Psoas muscle (tissue), 8 donors: ENCODE measurements at places on chromosomes 1 and 21. TPM values are rescaled to one million over a fixed set of nuclear protein-coding genes. Genes with fewer than 3 reads are reported as not detected.

The ESPN gene
- total RNA-seq, result not detected

- peak within 1 kb of the TSS; percentile 44 for H3K4me3 ChIP-seq
- H3K27me3 ChIP-seq, result peaks cover 3% of the 10 kb centered on the region
- no peak within 1 kb of the TSS for H3K27ac ChIP-seq
These were observed at the start of gene FHAD1 for GRCh38 chr1:15246960-15247614. TSS of gene FHAD1 (plus strand) at chr1:15247223. CDS start at chr1:15251785, 4,562 bp downstream.

DNA sequence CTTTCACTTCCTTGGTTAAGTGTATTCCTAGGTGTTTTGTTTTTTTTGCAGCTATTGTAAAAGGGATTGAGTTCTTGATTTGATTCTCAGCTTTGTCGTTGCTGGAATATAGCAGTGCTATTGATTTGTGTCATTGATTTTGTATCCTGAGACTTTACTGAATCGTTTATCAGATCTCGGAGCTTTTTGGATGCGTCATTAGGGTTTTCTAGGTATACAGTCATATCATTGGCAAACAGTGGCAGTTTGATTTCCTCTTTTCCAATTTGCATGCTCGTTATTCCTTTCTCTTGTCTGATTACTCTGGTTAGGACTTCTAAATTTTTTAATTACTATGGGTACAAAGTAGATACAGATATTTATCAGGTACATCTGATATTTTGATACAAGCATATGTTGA lies 75.4 kb downstream of the SLC35A3 start:
- H3K4me1 ChIP-seq, result peaks cover 37% of the 10 kb centered on the region
- H3K36me3 ChIP-seq, result no peaks in the 10 kb centered on the region
- no peak overlapping the region for H3K27ac ChIP-seq
- H3K27me3 ChIP-seq, result no peaks in the 10 kb centered on the region
- no peak overlapping the region for H3K4me3 ChIP-seq
- DNase-seq, result no peak

The RXFP4 gene
- total RNA-seq, result not detected

The FABP3 gene
- total RNA-seq, result 2,603 TPM

- no peak overlapping the region for H3K27ac ChIP-seq
- H3K36me3 ChIP-seq, result no peaks in the 10 kb centered on the region
- no peak overlapping the region for H3K4me3 ChIP-seq
- DNase-seq, result peak; percentile 77
- peaks cover 1% of the 10 kb centered on the region for H3K27me3 ChIP-seq
- H3K4me1 ChIP-seq, result peaks cover 29% of the 10 kb centered on the region
These were observed 18.2 kb downstream of the PHLDA3 start for GRCh38 chr1:201450721-201451291.

DNA sequence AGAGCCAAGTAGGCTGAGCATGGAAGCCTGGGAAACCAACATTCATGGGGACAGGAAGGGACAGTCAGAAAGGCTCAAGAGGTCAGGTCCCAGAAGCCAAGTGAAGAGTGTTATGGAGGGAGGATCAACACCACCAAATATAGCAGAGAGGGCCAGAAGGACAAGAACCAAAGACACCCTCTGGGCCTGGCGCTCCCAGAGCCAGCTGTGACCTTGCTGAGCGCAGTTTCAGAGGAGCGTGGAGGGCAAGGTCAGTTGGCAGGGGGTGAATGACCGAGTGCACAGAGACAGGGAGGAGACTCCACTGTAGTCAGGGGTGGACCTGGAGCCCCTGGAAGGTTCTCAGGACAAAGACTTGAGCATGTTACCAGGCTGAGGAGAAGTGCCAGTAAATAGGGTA lies 4.4 kb upstream of the ASCL5 start:
- DNase-seq, result no peak
- H3K27me3 ChIP-seq, result no peaks in the 10 kb centered on the region
- no peaks in the 10 kb centered on the region for H3K4me1 ChIP-seq
- no peak overlapping the region for H3K27ac ChIP-seq
- H3K4me3 ChIP-seq, result no peak overlapping the region

DNA sequence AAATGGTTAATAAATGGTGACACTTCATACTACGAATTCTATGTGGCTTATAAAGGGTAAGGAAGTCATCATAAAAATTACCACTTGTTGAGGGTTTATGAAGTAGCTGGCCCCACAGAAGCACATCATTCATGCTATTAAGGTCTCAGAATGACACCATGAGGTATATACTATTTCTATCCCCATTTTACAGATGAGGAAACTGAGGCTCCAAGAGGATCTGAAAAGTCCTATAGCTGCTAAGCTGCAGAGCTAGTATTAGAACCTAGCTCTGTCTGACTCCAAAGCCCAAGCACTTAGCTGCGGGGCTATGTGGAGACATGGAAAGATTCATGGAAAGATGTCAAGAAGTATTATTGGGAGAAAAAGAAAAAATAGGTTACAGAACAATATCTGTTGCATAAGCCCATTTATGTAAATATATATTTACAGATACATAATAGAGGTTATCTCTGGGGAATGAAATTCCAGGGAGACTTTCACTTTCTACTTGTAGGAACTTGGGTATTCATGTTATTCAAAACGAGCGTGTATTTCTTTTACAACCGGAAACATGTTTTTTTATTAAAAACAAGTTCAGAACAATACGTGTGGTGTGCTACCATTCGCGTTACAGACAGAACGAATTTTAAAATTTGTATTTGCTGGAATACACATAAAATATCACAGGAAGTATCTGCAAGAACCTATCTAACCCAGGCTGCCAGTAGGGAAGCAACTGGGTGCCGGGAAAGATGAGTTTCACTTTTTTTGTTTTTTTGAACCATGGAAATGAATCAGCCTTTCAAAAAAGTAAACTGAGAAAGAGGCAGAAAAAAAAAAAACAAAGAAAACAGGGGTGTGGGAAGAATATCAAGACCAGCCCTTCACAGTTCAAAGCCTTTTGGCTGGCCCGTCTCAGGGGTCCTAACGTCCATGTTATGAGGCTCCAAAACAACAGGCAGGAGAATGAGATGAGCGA lies 13.4 kb downstream of the SPOCD1 start:
- no peaks in the 10 kb centered on the region for H3K27me3 ChIP-seq
- H3K27ac ChIP-seq, result no peak overlapping the region
- no peaks in the 10 kb centered on the region for H3K36me3 ChIP-seq
- no peak for DNase-seq

- H3K4me3 ChIP-seq, result no peak overlapping the region
- peaks cover 14% of the 10 kb centered on the region for H3K4me1 ChIP-seq
- H3K27me3 ChIP-seq, result no peaks in the 10 kb centered on the region
- no peaks in the 10 kb centered on the region for H3K36me3 ChIP-seq
- H3K27ac ChIP-seq, result no peak overlapping the region
These were observed 26.8 kb downstream of the S100A6 start for GRCh38 chr1:153509036-153509435.

The CDK18 gene
- total RNA-seq, result 7.0 TPM

DNA sequence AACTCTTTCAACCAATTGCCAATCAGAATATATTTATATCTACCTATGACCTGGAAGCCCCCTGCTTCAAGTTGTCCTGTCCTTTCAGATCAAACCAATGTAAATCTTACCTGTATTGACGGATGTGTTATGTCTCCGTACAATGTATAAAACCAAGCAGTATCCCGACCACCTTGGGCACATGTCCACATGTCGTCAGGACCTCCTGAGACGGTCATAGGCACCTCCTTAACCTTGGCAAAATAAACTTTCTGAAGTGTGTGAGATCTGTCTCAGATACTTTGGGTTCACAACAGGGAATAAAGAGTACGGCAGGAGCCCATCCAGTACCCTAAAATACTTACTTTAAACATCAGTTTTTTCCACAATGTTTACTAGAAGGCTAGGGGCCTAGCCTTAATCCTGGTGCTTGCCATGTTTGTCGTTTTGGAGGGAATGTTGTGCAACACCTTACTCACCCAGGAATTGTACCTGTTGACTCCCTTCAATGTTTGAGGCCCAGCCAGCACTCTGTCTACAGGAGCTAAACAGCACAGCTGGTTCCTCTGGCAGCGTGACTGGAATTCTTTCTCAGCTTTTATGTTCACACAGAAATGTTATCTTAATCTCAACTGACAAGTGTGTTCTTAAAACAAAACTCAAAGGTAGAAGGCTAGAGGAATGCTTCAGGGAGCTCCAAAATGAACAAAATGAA lies 90.8 kb upstream of the USP25 start:
- H3K4me3 ChIP-seq, result no peak overlapping the region
- no peaks in the 10 kb centered on the region for H3K27me3 ChIP-seq
- no peaks in the 10 kb centered on the region for H3K36me3 ChIP-seq
- DNase-seq, result no peak
- H3K4me1 ChIP-seq, result peaks cover 12% of the 10 kb centered on the region

DNA sequence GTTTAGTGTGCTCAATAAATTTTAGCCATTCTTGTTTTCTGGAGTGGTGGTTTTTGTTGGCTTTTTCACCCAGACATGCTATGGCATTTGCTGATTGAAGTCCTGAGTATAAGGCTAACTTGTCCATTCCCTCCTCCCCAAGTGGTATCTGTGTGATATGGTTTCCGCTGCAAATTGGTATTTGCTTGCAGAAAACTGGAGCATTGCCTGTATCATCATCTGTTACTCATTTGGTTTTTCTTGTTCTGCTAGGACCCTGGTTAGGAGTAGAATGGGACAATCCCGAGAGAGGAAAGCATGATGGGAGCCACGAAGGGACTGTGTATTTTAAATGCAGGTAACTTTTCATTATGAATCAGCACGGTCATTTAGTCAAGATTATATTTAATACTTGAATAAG lies 34.0 kb downstream of the TBCE start:
- H3K36me3 ChIP-seq, result peaks cover 15% of the 10 kb centered on the region
- DNase-seq, result no peak
- no peaks in the 10 kb centered on the region for H3K27me3 ChIP-seq
- H3K27ac ChIP-seq, result no peak overlapping the region
- no peak overlapping the region for H3K4me3 ChIP-seq

The SNX27 gene
- total RNA-seq, result 41.2 TPM

DNA sequence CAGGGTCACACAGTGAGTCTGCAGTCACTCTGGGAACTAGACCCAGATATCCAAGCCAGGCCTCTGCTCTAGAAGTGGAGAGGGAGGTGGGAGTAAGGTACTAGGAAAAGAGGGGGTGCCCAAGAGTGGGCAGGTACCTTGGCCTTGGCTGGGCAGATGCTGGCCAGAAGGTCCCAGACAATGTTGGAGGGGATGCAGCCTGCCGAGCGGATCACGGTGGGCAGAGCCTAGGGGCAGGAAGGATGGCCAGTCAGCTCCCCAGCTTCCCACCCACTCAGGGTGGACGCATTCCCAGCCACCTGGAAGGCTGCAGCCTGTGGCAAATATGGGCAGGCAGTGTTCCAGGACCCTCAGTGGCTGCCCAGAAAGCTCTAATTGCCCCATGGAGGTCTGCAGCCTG lies 23.3 kb downstream of the SPOCD1 start:
- DNase-seq, result peak; percentile 45
- peaks cover 4% of the 10 kb centered on the region for H3K4me1 ChIP-seq
- H3K36me3 ChIP-seq, result no peaks in the 10 kb centered on the region
- H3K27ac ChIP-seq, result no peak overlapping the region

GRCh38 chr1:15414445-15414983 lies 4.8 kb downstream of the EFHD2 start:
- no peak for DNase-seq
- peaks cover 29% of the 10 kb centered on the region for H3K27me3 ChIP-seq
- no peaks in the 10 kb centered on the region for H3K4me1 ChIP-seq
- H3K27ac ChIP-seq, result no peak overlapping the region
- H3K36me3 ChIP-seq, result no peaks in the 10 kb centered on the region

The LENEP gene
- not detected for total RNA-seq

The EMC1 gene
- 38.5 TPM for total RNA-seq

DNA sequence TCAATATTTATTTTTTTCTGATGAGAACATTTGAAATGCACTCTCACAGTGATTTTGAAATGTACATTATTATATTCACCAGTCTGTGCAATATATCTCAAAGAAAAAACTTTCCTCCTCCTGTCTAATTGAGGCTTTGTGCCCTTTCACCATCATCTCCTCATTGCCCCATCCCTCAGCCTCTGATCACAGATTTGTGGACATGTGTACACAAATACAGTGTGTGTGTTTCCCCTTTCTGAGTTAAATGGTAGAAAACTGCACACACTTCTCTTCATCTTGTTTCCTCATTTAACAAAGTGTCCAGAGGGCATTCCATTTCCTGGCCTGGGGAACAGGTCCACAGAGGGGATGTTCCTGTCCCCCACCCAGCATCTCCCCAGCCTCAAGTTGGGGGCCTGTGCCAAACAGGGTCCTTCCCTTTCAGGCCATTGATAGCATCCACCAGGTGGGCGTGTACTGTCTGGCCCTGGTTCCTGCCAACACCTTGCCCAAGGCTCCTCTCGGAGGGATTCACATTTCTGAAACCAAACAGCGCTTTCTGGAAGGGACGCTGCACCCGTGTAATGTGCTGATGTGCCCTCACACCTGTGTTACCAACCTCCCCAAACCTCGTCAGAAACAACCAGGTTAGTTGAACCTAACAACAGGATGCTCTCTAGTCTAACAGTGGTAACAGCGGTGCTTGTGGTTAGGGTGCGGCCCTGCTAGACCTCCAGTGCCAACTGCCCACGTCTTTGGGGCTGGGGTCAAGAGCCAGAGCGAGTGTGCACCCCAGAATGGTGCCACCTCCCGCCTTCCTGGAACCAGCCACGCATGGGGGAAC lies 54.6 kb downstream of the S100B start:
- no peaks in the 10 kb centered on the region for H3K4me1 ChIP-seq
- no peak overlapping the region for H3K4me3 ChIP-seq
- H3K27me3 ChIP-seq, result no peaks in the 10 kb centered on the region

DNA sequence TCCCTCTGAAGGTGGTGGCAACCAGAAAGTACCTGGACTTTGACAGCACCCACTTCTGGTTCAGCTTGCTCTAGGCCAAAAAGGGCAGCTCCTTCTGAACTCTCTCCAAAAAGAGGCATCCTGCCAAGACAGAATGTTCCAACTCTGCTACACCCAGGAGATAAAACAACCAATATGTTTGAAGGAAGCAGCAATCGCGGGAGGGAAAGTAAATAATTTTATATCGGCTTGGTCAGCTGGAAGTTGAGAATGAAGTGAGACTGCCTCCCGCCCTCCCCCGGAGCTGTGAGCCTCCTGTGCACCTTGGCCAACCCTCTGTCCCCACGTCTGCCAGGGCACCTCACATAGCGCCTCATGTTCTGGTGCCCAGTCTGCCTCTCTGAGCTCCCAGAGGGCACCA lies 130.3 kb upstream of the ATP1A1 start:
- no peaks in the 10 kb centered on the region for H3K4me1 ChIP-seq
- no peak overlapping the region for H3K4me3 ChIP-seq
- DNase-seq, result no peak
- H3K36me3 ChIP-seq, result no peaks in the 10 kb centered on the region
- H3K27ac ChIP-seq, result no peak overlapping the region

- H3K27ac ChIP-seq, result no peak overlapping the region
- no peaks in the 10 kb centered on the region for H3K27me3 ChIP-seq
- no peak for DNase-seq
These were observed 82.7 kb downstream of the CDC7 start for GRCh38 chr1:91583326-91583755.
